ENCODE measurements at places on chromosomes 3 and 15.

DNA sequence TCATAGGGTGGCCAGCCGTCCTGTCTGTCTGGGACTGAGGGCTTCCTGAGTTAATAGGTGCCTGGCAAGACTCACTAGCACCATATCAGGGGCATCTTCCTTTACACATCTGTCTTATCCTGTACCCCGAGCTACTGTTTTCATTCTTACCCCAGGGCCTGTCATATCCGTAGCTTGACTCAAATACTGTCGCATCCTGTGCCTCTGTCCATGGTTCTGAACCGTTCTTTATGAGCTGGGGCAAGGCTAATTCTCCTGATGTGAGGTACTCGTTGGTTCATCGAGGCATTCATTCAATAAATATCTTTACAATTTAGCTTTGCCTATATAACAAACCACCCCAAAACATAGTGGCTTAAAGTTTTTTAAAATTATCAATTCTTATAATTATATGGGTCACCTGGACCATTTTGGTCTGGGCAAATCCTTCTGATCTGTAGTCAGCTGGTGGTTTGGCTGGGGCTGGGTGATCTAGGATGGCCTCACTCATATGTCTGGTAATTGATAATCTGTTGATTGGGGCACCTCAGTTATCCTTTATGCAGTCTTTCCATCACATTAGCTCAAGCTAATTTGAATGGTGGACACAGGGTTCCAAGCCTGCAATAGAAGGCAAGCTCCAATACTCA, 121.2 kb downstream of the TLE3 start:
- DNase-seq, result peak; percentile 69

GRCh38 chr3:179560791-179561190, 1.9 kb upstream of the ACTL6A start:
- no peak for DNase-seq

DNA sequence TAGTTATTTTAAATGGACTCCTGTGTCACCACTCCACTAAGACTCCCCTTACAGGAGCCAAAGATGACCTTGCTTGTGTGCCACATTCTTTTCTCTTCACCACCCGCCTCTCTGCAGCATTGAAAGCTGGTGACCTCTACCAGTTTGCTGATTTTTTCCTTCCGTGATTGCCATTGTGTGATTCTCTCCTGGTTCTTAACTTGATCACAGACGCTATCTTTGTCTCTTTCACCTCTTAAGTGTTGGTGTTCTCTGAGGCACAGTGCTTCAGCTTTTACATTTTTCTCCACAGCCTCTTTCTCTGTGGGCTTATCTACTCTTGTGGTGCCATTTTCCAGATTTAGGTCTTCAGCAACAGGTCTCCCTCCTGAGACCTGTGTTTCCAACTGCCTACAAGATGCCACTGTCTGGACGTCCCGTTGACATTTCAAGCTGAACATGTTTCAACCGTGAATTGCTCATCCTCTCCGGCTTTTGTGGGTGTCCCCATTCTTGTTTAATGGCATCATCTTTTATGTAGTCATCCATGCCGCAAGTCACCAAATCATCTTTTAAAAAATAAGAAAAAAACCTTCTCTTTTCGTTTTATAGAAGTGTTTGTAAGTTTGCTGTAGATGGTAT, 26.5 kb downstream of the IQGAP1 start:
- DNase-seq, result no peak

GRCh38 chr3:175082631-175083030, 223.5 kb downstream of the NAALADL2 start:
- DNase-seq, result no peak

- DNase-seq, result no peak
Measured at GRCh38 chr3:58369876-58370275, 37.2 kb downstream of the PXK start.

- no peak for DNase-seq
Measured at GRCh38 chr15:52682200-52682599, 3.0 kb upstream of the ATOSA start.

DNA sequence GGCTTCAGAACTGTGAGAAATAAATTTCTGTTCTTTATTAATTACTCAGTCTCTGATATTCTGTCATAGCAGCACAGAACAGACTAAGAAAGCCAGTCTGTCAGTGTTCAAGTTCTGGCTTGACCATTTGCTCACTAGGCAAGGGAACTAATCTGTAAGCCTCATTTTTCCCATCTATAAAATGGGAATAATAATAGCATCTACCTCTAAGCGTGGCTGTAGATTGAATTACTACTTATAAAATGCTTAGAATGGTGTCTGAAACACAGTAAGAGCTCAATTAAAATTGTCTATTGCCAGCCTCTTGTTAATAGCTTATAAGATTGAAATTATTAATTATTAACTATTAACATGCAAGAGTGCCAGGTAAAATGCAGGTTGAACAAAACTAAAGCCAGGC, 209.7 kb upstream of the LRRFIP2 start:
- DNase-seq, result no peak

DNA sequence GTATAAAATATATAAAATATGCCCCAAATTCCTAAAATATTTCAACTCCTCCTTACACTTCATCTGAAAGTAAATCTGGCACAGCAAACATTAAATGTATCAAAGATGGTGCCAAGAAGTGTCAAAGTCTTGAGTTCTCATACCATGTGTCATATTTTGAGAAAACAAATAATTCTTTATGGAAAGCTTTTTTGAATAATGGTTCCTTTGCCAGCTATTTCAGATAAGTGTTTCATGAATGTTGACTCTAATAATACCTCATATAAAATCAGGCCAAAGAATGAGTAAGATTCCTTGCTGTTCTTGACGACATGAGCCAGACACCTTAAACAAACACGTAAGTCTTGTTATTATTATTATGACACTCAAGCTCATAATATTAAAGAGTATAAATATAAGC, 30.3 kb upstream of the ZNF385D start:
- DNase-seq, result no peak

DNA sequence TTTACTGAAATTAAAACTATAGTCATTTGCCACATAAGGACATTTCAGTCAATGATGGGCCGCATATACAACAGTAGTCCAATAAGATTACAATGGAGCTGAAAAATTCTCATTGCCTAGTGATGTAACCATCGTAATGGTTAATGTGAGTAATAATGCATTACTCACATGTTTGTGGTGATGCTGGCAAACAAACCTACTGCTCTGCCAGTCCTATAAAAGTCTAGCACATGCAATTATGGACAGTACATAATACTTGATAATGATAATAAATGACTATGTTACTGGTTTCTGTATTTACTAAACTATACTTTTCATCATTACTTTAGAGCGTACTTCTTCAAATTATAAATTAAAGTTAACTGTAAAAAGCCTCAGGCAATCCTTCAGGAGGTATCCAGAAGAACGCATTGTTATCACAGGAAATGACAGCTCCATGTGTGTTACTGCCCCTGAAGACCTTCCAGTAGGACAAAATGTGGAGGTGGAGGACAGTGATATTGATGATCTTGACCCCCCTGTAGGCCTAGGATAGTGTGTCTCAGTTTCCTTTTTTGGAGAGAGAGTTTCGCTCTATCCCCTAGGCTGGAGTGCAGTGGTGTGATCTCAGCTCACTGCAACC, 102.7 kb downstream of the ATP1B3 start:
- DNase-seq, result no peak

DNA sequence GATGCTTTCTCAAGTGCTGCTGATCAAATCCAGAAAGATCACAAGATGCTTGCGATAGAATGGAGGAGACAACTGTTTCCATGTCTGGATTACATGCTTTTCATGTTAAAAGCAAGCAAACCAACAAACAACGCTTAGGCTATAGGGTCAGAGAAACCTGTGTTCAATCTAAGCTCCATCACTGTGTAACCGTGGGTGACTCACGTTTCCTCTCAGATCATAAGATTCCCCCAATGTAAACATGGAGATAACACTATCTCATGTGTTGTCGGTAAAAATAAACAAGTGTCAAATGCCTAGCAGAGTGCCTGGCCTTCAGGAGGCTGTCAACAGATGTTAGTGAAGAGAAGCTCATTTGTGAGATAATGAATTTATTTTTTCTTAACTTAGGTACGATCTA, 907.8 kb downstream of the NTRK3 start:
- no peak for DNase-seq

GRCh38 chr15:52558196-52558595, 10.6 kb downstream of the ARPP19 start:
- DNase-seq, result no peak

- DNase-seq, result no peak
Measured at GRCh38 chr3:73394240-73394639, 230.5 kb downstream of the PDZRN3 start.

DNA sequence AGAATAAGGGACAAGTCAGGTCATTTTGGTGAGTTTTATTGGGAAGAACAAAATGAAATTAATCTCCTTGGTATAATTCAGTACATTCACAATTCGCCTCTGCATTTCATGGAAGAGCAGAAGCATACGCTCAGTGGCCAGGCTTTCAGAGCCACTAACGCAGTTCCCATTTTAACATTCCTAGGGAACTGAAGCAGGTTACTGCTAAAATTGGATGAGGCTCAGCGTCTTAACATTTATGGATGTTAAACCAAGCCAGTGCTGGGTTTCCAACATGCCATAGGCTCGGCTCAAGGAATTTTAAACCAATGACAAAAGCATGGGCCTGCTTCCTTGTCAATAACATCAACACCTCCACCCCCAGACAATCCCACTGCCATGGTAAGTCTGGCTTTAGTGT, 172.7 kb upstream of the PRICKLE2 start:
- DNase-seq, result no peak

DNA sequence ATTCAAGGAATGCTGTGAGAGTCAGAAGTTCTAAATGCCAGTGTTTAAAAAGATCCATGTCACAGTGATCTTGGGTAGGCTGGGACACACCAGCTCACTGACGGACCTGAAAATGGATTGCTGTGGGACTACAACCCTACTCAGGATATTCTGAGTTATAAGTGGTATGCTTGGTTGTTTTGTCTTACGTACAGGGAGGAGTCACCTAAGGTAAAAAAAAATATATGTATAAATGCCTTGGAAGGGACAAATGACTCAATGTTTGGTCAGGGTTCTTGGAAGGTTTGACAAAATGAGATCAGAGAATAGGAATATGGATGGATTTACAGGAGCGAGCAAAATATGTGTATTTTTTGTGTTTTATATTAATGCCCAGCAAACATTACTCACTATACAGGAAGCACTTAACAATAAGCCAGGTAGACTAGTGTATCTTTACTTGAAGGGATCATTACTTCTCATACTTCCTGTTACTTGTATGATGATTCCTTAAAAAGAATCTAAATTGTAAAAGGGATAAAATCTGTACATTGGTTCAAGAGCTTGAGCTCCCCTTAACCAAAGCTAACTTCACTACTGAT, 767.3 kb downstream of the GBE1 start:
- no peak for DNase-seq

GRCh38 chr3:50577348-50577747, 8.0 kb downstream of the HEMK1 start:
- no peak for DNase-seq

DNA sequence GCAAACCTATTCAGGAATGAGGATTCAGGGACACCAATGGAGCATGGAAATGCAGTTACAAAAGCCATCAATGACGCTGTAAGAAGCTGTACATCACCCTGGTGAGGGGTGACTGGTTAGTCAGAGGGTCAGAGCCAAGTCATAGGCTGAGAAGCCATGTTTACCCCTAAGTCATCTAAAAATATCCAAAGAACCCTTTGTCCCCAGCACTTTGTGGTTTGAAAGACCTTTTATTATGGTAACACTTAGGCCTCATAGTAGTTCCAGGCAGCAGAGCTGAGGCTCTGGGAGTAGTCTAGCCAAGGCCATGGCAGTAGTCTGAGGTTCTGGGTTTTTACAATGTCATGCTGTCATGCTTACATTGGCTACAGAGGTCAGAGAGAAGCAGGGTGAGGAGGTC, 131.2 kb downstream of the CTNNB1 start:
- no peak for DNase-seq

DNA sequence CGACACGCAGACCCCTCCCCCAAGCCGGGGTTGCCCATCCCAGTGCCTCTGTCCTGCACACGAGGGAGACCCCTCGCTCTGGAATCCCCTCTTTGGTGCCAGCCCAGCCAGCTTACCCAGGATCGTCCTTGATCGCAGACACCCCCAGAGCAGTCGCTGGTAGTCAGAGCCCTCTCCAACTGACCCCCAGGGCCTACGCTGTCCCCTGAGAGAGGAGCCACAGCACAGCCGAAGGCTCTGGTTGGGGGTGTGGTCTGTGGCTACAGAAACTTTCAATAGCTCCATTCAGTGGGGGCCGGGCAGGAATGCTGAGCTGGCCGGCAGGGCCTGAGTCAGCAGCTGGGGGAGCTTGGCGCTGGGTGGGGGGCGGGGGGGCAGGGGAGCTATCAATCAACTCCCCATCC, at the start of gene LCTL:
Gene LCTL (minus strand): TSS at position 258 of the 404 bp plus-strand sequence. CDS start 633 bp downstream, outside the sequence.
- peak; percentile 33 for DNase-seq
